ENCODE measurements at places on chromosomes 12 and 14.

GRCh38 chr14:54777395-54777794, 125.2 kb downstream of the GCH1 start:
- no peak for DNase-seq

GRCh38 chr12:127445581-127446139, 821.3 kb upstream of the TMEM132C start:
- no peak for DNase-seq

DNA sequence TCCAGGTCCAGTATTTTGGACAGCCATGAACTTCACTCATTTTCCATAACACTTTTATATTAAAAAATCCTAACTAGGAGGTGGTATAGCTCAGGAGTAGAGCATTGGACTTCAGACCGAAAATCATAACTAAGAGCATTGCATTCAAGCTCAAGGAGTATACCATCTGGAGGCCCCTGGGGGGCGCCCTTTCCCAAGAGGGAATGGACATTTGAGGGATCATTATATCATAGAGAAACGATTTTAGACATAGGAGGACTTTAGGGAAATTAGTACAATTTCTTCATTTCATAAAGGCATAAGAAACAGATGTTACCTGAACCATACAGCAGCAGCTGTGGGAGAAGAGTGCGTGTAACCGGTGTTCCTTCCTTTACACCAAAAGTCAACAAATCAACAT, 5.2 kb upstream of the ATG14 start:
- DNase-seq, result no peak

DNA sequence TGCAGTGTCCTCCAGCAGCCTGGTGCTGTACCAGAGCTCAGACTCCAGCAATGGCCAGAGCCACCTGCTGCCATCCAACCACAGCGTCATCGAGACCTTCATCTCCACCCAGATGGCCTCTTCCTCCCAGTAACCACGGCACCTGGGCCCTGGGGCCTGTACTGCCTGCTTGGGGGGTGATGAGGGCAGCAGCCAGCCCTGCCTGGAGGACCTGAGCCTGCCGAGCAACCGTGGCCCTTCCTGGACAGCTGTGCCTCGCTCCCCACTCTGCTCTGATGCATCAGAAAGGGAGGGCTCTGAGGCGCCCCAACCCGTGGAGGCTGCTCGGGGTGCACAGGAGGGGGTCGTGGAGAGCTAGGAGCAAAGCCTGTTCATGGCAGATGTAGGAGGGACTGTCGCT, 15.2 kb downstream of the C12orf43 start:
- no peak for DNase-seq

GRCh38 chr14:57461777-57462320, 31.8 kb downstream of the CCDC198 start:
- DNase-seq, result no peak

DNA sequence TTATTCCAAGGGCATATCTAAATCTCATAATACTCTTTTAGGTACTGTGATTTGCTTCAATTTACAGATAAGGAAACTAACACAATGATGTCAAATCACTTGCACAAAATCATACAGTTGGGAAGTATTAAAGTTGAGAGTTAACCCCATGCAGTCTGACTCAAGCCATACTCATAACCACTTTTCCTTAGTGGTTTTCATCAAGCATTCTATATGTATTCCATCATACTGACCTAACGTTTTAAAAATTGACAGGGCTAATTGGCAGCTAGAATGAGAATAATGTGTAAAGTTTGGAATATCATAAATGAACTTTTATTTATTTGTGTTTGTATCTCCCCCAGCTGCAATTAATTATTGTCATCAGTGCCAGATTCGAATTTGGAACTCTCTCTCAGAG, 20.9 kb downstream of the PUS7L start:
- no peak for DNase-seq

- DNase-seq, result no peak
Measured at GRCh38 chr14:60964904-60965303, 16.0 kb downstream of the TRMT5 start.

DNA sequence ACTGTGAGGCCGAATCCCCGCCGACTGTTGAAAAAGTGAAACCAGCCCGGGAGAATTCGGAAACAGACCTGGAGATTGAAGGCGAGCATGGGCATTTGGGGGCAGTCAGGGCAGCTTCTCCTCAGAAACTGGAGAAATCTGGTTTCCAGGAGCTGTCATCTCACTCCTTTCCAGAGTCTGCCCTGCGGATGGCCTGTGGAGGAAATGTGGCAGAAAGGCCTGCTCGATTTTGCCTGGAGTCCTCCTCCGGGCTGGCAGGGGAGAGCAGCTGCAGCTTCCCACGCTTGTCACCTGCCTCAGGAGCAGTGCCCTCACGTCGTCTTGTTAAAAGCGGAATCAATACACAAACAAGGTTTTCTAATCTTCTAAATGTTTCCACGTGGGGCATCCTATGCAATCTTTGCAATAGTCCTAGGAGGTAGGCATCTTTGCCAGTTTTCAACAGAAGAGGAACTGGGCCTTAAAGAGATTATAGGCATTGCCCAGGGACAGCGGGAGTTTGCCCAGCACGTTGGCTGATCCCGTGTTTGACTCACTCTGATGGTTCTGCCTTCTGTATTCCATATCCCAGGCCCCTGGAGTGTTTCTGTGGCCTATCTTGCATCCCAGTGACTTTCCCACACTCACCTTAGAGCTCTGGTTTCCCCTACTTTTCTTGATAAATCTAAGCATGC, 2.3 kb downstream of the LRRC74A start:
- DNase-seq, result no peak

DNA sequence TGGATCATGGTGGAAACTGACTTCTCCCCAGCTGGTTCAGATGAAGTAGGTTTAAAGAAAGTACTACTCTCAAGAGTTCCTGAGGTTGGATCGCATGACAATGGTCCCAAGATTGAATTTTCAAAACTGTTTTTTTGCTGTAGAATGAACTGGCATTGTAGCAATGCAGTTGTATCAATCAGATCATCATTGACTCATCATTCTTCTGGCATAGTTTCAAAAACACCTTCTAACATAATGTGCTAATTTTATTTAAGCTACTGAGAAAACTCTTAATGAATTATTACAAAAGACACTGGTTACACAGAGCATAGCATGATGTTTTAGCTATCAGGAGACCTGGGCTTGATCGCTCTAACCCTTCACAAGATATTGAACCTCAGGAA, 384.5 kb upstream of the DCN start:
- no peak for DNase-seq

GRCh38 chr14:28745176-28745575, 21.4 kb upstream of the FOXG1 start:
- DNase-seq, result no peak

- DNase-seq, result no peak
Measured at GRCh38 chr12:4975574-4975973, 65.9 kb downstream of the KCNA1 start.

- DNase-seq, result no peak
Measured at GRCh38 chr12:45224311-45224710, 8.4 kb downstream of the ANO6 start.

DNA sequence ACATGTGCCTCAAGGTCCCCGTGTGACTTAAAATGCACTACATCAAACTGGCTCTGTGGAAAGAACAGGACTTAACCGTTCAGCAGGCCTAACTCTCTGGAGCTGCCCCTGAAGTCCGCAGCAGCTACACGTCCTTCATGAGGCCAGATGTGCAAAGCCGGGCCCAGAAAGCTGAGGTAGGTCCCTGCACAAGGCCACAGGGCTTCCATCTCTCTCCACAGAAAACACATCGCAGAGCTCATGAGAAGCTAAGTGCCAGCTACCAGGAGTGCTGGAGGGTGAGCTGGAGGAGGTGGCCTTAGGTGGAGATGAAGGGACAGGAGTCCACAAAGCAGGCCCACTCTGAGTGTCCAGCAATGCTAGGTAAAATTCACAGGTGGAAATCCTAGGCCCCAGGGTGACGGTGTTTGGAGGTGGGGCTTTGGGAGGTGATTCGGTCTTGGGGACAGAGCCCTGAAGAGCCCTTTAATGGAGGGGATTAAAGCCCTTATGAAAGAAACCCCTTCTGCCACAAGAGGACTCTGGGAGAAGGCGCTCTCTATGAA, 52.4 kb downstream of the VCPKMT start:
- no peak for DNase-seq

DNA sequence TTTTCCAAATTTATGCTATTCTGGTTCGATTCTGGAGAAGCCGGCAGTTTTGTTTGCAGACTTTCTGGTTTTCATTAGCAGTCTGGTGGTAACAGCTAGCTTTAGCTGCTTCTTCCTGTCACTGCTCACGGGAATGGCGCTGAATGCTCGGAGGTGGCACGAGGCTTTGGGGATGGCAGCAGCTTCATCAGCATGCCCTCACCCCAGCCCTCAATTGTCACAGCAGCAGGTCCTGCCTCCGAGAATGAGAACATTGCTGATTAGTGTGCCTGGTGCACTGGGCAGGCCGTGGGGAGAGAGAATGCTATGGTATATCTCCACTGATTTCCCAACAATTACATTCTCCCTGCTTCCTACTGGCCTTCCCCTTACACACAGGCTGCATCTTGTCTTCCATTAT, 73.6 kb downstream of the SAMD4A start:
- DNase-seq, result no peak

DNA sequence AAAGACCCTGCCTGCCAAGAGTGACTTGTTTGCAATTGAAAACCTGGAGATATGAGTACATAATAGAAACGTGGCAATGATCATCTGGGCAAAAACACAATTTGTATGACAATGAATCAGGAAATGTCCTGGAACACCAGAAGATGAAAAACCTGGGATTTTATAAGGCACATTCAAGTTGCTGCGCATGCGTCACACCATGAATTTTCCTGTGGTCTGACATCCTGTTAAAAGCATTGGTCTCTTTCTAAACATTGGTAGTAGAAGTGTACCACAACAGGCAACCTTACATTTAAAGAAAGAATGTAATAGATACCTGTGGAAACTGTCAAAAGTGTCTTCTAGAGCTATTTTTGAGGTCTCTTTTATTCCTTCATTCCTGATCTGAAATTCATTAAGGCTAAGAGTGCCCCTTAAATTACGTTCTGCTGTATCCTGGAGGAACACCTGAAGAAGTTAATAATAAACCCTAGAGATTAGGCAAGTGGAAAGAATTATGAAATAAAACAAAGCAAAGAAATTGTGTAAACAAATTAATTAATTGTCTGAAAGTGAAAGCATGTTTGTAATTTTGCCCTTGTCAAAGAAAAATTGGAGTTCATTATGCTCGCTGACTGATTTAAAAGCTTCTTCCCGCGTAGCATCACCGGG, 676.5 kb downstream of the DIO2 start:
- no peak for DNase-seq

GRCh38 chr12:90905691-90906370, 49.1 kb downstream of the CCER1 start:
- no peak for DNase-seq

DNA sequence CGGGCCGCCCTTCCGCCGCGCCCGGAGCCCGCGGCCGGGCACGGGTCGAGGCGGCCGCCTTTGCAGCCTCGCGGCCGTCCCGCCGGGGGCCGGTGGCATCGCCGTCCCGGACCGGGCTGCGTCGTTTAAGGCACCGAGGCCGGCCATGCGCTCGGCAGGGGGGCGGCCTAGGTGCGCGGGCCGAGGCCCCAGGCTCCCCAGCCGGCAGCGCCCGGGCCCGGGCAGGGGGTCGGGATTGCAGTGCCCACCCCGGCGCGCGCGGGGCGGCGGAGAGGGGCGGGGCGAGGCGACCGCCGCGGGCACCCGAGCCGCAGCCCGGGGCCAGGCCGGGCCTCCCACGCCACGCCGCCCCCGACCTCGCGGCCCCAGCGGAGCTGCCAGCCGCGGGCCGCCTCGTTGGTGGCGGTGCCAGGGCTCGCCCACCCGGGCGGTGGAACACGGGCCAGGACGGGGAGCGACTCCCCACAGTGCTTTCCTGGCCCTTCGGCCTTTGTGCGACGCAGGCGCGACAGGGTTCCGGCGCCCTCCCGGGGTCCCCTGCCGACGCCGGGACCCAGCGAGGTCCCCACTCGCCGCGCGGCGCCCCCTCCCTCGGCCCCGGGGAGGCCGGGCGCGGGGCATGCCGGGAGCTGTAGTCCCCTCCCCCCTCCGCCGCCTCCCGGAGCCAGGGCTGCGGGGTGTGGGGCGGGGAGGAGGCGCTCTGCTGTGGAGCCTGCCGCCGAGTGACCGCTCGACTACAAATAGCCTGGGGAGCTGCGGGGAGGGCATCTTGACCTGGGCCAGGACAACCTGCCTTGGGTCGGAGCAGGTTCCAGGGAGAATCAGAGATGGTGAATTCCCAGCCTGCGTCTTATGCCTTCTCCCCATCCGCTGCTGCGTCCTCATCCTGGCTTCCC, 769 bp downstream of the FKBP4 start:
- no peak for DNase-seq

DNA sequence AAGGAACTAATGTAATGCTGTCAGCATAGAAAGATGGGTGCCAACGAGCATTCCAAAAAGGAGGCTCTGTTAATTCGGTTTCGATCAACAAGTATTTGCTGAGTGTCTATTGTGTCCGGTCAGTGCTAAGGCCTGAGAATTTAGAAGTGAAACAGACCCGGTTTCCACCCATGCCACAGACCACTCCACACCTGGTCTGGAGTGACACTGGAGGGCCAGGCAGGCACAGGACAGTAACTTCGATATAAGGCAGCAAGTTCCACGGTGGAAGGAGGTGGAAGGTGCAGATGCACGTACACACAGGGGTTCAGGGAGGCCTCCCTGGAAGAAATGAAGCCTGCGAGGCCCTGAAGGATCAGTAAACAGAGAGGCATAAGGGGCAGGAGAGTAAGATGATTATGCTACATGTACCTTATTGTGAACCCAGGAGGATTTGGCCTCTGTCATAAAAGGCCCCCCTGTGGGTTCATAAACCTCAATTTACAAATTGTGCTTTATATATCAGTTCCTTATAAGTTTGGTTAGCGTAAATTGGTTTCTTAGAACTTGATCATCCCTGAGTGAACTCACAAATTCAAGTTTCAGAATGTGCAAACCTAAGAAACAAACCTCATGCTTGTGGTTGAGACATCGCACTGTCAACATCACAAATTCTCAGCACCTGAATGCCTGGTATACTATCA, 25.9 kb downstream of the SSH1 start:
- no peak for DNase-seq

- no peak for DNase-seq
Measured at GRCh38 chr14:90627478-90627877, 188.8 kb downstream of the TTC7B start.

- no peak for DNase-seq
Measured at GRCh38 chr12:127565241-127565640, 701.7 kb upstream of the TMEM132C start.

- DNase-seq, result no peak
Measured at GRCh38 chr14:96095581-96096476, 56.7 kb downstream of the C14orf132 start.

GRCh38 chr12:124527861-124528561, 39.4 kb downstream of the NCOR2 start:
- no peak for DNase-seq
